Chondrocyte (in vitro differentiated cells): ENCODE measurements at places on chromosomes 12 and 14. TPM values are rescaled to one million over a fixed set of nuclear protein-coding genes. Genes with fewer than 3 reads are reported as not detected.

DNA sequence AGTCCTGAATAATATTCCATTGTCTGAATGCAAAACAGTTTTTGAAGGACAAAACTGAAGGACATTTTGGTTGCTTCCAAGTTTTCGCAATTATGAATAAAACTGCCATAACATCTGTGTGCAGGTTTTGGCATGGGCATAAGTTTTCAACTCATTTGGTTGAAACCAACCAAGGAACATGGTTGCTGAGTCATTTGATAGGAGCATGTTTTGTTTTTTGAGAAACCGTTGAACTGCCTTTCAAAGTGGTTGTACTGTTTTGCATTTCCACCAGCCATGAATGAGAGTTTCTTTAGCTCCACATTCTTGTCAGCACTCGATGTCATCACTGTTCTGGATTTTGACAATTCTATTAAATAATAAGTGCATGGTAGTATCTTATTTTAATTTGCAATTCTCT is 23.0 kb upstream of the GSG1 start:
- H3K27ac ChIP-seq, result no peak overlapping the region
- H3K4me3 ChIP-seq, result no peak overlapping the region
- DNase-seq, result no peak
- H3K4me1 ChIP-seq, result peaks cover 42% of the 10 kb centered on the region
- no peaks in the 10 kb centered on the region for H3K36me3 ChIP-seq

The DAO gene
- not detected in 3 replicates for total RNA-seq

The HOXC5 gene
- not detected in 3 replicates for total RNA-seq

DNA sequence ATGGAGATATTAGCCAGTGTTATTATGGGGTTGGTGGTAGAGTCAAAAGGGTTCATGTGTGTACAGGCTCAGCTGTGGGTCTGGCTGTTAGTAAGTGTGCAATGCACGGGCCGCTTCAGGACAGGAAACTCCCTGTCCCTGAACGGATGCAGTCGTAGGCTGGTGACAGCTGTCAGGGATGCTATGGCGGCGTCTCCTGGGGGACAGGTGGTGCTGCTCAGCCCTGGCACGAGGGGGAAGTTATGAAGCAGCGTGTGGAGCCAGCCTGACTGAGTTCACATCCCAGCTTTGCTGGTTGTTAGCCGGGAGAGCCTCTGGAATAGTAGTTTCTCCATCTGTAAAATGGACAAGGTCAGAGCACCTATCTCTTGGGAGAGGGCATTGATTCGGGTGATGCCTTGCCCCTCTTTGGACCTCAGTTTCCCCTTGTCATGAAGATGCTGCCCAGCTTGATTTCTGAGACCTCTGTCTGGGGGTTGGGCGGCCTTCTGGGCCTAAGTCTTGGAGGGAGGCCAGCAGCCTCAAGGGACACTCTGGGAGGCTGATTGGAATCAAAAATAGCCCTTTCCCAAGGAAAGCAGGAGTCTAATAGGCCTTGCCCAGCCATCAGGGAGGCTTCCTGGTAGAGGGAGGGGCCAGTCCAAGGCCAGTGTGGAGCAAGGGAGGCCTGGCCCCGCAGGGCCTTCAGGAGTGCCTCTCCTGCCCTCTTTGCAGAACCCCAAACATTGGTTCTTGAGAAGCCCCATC is 7.1 kb downstream of the ASB2 start:
- H3K36me3 ChIP-seq, result peaks cover 1% of the 10 kb centered on the region
- H3K4me3 ChIP-seq, result no peak overlapping the region
- no peak for DNase-seq
- peaks cover 13% of the 10 kb centered on the region for H3K27me3 ChIP-seq
- H3K4me1 ChIP-seq, result peaks cover 27% of the 10 kb centered on the region
